NCI-H1105 (cell line): ENCODE measurements at places on chromosomes 1 and 21.

GRCh38 chr1:26701266-26701994 is 5.6 kb downstream of the ARID1A start:
- DNase-seq, result no peak

DNA sequence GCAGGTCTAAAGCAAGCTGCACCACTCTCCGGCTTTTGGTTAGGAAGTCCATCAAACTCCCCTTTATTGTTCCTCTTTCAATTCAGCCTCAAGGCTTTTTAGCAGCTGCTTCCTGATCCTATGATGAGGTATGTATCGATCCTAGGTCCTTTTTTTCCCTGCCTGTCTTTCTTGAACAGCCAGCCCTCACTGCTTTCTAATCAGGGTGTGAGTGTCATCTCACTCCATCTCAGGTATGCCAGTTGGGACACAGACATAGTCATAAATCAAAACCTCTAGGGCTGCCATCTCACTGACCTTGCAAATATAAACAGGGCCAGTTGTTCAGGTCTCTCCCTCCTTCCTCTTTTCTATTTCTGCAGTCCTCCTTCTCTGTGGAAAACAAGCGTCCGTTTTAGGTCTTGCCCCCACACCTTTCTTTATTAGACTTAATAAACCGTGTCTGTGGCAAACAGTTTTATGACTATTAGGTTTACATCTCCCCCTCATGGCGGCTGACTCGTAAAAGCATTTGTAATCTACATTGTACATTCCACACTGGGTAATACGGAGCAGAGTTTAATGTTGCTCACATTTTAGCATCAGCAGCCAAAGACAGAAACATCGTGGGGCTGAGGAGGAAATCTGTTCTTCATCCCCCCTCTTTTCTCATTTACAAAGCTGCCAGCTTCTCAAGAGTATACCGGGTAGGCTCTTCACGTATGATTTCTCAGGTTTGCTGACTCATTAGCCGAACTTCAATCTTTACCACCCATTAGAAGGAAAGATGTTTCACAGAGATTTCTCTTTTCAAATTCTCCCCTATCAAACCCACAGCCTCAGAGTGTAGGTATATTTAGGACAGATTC is 11.6 kb downstream of the STYXL2 start:
- DNase-seq, result no peak

- DNase-seq, result no peak
Measured at GRCh38 chr1:30744060-30744756, 13.4 kb downstream of the LAPTM5 start.

- DNase-seq, result peak; percentile 99
Measured at GRCh38 chr1:156123356-156124196, 9.1 kb downstream of the LMNA start.
